Activated CD4-positive, CD25-positive, alpha-beta regulatory T cell treated with anti-CD3 and anti-CD28 coated beads, Interleukin-2, amount 50 U/mL, for 24 hours (primary cell): ENCODE measurements at places on chromosomes 4 and X.

DNA sequence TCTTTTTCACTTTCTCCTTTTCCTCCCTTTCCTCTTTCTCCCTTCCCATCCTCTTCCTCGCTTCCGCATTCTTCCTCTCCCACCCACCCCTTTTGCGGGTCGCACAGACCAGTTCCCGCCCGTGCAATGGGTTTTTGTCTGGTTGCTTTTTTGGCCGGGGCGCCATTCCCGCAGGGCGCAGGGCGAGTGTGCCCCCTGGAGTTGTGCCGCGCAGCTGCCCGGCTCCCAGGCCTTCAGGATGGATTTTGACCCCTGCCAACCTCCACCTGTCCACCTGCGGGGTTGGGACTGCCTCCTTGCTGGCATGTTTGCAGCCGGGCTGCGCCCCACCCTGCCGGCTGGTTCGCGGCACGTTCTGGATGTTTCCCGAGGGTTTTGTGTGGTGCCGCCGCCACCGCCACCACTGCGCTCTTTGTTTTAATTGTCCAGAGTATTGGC lies 578 bp upstream of the SEL1L3 start:
- ATAC-seq: no peak

- no peak for ATAC-seq
These were observed 24.0 kb downstream of the UNC5C start for GRCh38 chr4:95524729-95525128.

DNA sequence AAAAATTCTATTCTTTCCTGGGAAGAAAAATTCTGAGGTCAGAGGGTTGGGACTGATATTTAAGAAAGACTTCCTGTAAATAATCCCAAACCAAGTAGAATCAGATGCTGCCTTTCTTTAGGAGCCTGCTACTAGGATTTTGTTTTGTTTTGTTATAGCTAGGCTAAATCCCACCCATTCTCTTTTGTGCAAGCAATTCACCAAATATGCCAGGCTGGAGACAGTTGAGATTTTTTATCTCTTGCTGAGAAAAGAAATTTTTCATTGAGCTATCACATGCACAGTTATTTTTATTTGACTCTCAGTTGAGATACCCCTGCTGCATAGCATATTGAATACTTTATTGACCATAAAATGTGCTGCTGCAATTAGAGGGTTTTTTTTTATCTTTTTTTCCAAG lies 196.0 kb downstream of the KCNIP4 start:
- ATAC-seq: no peak

DNA sequence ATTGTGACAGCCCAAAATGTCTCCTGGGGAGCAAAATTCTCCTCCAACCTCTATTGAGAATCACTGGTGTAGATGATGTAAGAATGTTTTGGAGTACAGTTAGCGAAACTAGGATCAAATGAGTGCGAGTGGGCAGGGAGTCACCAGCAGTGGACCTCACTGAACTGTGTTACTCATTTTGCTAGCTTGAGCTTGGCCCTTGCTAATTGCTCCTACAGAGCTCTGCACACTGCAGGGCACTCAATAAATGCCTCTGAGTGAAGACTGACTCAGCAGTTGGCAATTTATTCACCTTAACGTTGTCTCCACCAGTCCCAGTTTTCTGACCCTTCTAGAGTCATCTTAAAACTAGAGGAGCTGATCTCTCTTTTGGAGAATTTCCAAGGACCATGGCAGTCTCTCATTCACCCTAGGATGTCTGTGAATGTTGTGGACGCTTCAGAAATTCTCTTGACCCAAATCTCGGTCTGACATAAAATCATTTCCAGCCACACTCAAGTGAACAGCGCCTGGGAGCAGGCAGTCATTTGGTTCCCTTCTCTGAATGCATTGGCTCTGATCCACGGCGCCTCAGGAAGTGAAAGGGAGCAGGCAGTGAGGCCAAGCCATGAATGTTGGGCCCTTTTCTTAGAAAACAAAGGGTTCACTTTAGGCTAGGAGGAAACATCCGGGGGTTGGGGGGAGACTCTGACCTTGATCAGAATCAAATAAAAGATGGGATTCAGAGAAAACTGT lies 148.1 kb downstream of the NWD2 start:
- no peak for ATAC-seq

- ATAC-seq: no peak
These were observed 7.5 kb downstream of the FHDC1 start for GRCh38 chr4:152943672-152944071.

DNA sequence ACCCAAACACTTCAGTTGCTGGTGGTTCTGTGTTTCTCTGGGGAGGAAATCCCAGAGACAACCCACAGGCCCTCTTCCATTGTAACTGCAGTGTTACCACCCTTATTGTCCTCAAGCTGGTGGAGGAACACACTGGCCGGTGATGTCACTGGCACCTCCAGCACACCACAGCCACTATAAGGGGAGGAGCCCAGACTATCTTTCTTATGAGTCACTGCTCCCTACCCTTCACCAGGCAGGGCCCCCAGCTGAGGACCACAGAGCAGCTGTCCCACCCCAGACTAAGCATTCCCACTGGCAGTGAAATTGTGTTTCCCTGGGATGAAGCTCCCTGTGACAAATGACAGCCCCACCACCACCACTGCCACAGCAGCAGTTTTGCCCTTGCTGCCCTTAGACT lies 171.8 kb upstream of the FGF16 start:
- no peak for ATAC-seq

GRCh38 chrX:133685822-133686221 lies 270.5 kb upstream of the GPC4 start:
- ATAC-seq: no peak

DNA sequence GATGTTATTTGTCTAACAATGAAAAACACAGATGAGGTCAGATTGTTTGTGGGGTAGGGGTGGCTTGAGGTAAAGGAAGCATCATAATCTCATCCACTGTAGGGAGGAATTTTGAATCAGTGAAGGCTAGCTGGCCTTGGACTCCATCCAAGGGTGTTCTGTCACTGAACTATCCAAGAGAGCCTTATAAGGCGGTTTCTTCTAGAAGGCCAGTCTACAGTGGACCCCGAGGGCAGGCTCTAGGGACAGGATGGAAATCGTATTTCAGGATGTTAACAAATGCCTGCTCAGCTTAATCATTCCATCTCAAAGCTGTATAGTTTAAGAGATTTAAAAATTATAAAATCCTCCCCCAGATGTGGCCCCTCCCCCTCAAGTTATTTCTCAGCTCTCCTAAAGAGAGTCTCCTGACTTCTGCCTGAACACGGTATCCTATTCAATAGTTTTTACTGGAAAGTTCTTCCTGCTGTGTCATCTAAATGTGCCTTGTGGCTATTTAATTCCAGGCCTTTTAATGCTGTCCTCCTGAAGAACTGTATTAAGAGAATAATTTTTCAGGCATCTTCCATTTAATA lies 8.0 kb downstream of the IGFBP7 start:
- ATAC-seq: no peak

- no peak for ATAC-seq
These were observed 4.4 kb downstream of the CDK16 start for GRCh38 chrX:47222751-47223350.

DNA sequence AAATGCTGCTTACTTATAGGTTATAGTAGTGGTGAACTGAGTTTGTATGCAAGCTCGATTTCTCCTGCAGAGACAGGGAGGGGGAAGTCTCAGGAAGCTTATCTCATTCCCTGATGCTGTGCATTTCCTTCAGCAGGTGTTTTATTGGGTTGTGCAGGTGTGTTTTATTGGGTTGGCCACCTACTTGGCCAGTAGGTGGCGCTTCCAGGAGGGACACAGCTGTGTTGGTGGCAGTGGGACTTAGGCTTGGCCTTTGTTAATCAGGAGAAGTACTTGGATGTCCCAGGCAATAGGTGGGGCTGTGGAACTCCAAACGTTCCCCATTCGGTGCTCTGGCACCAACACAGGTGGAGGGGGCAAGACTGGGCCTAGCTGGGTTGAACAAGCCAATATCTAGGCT lies 196.0 kb upstream of the DCAF8L1 start:
- no peak for ATAC-seq

- no peak for ATAC-seq
These were observed 149.9 kb downstream of the FGF16 start for GRCh38 chrX:77597090-77597489.

DNA sequence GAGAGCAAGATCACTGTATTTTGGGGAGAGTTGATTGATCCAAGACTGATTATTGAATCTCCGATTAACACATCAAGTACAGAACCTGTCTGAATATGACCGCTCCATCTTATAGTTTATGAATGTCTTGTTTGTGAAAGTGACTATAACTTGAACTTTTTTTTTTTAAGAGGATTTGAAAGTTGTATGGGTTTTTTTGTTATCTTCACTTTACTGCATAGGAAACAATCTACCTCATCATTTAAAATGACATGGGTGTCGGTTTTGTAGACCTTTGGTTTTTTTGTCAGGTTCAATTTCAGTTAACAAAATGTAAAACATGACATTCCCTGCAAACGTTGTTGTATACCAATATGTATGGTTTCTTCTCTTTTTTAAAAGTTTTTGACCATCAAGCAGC lies 103.0 kb upstream of the NUDT6 start:
- ATAC-seq: no peak

- no peak for ATAC-seq
These were observed 185.2 kb downstream of the UNC5C start for GRCh38 chr4:95363559-95363925.
